Fibroblast of skin of right quadriceps (primary cell): ENCODE measurements at places on chromosomes 12 and 14.

- DNase-seq: no peak
Observed at GRCh38 chr14:100015251-100015655, 50.0 kb upstream of the EVL start.

GRCh38 chr12:103093499-103094106 is 136.1 kb downstream of the ASCL1 start:
- no peak for DNase-seq

DNA sequence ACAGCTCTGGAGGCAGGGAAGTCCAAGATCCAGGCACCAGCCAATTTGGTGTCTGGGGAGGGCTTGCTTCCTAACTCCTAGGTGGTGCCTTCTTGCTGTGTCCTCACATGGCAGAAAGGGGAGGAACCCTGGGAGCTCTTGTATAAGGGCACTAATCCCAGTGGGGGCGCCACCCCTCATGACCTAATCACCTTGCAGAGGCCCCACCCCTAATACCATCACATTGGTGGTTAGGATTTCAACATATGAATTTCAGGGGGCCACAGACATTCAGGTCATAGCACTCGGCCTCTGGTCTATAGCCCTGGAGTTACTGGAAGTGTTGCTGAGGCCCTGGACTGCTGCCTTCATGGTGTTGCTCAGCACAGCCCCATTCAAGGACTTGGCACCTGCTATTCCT is 14.6 kb downstream of the PSMD9 start:
- DNase-seq: no peak

DNA sequence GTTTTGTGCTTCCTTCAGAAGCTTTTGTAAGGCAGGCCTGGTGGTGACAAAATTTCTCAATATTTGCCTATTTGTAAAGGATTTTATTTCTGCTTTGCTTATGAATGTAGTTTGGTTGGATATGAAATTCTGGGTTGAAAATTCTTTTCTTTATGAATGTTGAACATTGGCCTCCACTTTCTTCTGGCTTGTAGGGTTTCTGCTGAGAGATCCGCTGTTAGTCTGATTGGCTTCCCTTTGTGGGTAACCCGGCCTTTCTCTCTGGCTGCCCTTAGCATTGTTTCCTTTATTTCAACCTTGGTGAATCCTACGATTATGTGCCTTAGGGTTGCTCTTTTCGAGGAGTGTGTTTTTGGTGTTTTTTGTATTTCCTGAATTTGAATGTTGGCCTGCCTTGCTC is 58.2 kb downstream of the NUBPL start:
- no peak for DNase-seq

GRCh38 chr12:48331399-48331798 is 19.3 kb downstream of the ZNF641 start:
- no peak for DNase-seq

DNA sequence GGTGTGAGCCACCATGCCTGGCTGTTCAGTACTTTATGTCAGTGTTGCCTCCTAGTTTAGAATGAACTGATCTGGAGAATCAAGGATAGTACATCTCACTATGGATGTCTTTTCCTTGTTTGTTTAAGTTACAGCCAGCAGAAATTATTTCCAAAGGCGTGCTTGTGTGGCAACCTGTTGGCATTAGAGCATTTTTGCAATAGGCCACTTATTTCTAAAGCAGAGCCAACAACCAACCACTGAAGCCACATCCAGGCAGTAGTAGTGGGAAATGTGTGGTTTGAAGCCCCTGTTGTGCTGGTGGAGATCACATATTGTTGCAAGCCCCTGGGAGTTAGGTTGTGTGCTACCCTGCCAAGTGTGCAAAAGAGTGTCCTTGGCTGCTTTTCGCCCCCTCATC is 3.7 kb downstream of the ANO6 start:
- no peak for DNase-seq

DNA sequence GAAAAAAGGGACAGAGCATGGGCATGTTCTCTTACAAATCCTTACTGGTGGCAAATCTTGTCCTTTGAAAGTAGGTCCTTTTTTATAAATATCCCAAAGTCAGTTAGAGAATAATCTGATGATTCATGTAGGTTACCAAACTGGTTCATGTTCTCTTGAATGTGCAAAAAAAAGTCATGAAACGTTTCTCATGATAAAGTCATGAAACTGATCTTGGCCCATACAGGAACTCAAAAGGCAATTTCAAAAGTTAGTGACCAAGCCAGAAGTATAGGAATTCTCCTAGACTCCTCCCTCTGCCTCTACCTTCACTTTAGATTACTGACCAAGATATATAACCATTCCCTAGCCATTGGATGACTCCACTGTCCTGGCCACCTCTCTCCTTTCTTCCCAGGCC is 27.3 kb upstream of the SPTSSA start:
- DNase-seq: no peak

- DNase-seq: no peak
Observed at GRCh38 chr12:2537868-2538541, 256.8 kb upstream of the FKBP4 start.

DNA sequence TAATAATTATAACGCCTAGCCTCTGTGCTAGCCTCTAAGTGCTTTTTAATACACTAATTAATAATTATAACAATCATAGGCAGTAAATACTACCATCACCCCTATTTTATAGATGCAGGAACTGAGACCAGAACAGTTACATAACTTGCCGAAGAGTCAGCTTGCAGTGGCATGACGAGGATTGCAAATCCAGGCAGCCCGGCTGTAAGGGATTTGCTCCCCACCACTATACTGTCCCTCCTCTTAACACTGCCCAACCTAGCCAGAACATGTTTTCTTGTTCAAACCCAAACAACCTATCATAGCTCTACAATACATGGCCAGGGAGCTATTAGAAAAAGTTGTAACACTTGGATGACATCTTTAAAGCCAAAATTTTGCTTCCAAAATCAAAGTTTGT is 33.9 kb upstream of the VASH1 start:
- no peak for DNase-seq

- no peak for DNase-seq
Observed at GRCh38 chr14:42929806-42930480, 1323.3 kb downstream of the LRFN5 start.

DNA sequence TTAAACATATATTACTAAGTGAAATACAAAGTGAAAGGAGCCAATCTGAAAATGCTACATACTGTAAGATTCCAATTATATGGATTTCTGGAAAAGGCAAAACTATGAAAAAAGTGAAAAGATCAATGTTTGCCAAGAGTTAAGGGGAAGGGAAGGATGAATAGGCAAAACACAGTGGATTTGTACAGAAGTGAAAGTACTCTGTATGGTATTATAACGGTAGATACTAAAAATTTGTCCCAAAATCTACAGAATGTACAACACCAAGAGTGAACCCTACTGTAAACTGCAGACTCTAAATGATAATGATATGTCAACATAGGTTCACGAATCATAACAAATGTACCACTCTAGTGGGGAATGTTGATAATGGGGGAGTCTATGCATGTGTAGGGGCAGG is 17.8 kb downstream of the EEA1 start:
- no peak for DNase-seq
